ENCODE measurements at places on chromosomes 5 and 9. TPM values are rescaled to one million over a fixed set of nuclear protein-coding genes. Genes with fewer than 3 reads are reported as not detected.
A peak's percentile ranks its signal among the peaks of the same experiment; 100 is the strongest.

The BAAT gene
- not detected for total RNA-seq

The OSMR gene
- 33.5 TPM for total RNA-seq

The FAM170A gene
- not detected for total RNA-seq

The DRD1 gene
- not detected for total RNA-seq

The FBN2 gene
- total RNA-seq = 389 TPM

The HMCN2 gene
- 38.7 TPM for total RNA-seq

- no peaks in the 10 kb centered on the region for H3K27me3 ChIP-seq
- no peak overlapping the region for H3K4me3 ChIP-seq
- no peak for DNase-seq
- no peaks in the 10 kb centered on the region for H3K36me3 ChIP-seq
Observed at GRCh38 chr5:132492386-132493125, 2.0 kb upstream of the IRF1 start.

DNA sequence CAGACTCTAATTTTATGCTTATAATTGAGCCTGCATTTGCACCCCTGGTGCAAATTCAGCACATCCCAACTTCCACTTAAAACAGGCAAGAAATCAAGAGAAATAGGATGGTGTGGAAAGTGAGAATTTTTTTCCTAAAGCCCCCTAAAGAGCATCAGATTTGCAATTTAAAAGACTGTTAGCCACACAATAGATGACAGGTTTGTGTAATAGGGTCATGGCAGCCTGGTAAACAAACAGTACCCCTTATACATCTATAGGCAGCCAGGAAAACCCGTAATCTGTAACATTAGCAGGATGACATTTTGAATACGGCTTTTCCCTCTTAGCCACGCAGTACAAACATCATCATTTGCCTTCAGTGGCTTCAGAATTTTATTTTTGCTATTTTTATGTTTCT is 17.2 kb downstream of the EBF1 start:
- no peak overlapping the region for H3K27ac ChIP-seq
- H3K27me3 ChIP-seq = no peaks in the 10 kb centered on the region
- no peak for DNase-seq
- no peaks in the 10 kb centered on the region for H3K4me1 ChIP-seq

DNA sequence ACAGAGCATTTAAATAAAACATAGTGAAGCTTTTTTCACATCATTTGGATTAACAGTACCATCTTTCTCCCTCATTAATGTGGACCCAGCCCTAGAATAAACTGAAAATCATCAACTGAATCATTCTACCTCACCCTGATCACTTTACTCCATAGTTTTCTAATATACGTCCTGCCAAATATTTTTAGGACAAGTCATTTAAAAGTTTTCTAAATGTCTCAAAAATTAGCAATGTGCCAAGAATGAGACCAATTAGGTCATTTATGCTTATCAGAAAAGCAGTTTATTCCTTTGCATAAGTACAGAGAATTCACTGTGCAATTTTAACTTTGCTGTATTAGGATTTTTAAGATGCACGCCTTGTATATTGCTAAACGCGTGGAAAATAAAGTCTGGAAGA is 284.4 kb downstream of the PIK3R1 start:
- no peaks in the 10 kb centered on the region for H3K27me3 ChIP-seq
- H3K36me3 ChIP-seq = no peaks in the 10 kb centered on the region
- no peak for DNase-seq

GRCh38 chr5:151222054-151222789 is 1.7 kb downstream of the CCDC69 start:
- DNase-seq = no peak
- no peaks in the 10 kb centered on the region for H3K36me3 ChIP-seq

DNA sequence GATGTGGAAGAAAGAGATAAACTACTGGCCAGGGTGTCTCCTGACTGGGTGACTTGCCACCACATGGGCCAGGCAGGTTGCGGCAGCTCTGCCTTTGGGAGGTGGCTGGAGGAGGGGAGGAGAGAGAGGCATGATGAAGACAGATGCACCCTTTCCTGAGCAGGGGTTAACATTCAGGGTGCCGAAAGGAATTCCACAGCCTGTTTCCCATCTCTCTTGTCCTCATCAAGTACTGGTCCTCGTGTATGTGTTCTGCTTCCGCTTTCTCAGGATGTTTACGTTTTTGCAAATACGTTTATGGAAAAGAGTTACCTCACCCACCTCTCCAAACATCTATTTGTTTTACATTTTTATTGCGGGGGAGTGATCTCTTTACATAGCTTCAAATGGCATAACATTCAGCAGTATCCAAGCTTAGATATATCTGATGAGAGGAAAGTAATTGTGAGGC is 73.4 kb downstream of the C9orf85 start:
- DNase-seq = no peak
- no peak overlapping the region for H3K4me3 ChIP-seq
- no peaks in the 10 kb centered on the region for H3K27me3 ChIP-seq

DNA sequence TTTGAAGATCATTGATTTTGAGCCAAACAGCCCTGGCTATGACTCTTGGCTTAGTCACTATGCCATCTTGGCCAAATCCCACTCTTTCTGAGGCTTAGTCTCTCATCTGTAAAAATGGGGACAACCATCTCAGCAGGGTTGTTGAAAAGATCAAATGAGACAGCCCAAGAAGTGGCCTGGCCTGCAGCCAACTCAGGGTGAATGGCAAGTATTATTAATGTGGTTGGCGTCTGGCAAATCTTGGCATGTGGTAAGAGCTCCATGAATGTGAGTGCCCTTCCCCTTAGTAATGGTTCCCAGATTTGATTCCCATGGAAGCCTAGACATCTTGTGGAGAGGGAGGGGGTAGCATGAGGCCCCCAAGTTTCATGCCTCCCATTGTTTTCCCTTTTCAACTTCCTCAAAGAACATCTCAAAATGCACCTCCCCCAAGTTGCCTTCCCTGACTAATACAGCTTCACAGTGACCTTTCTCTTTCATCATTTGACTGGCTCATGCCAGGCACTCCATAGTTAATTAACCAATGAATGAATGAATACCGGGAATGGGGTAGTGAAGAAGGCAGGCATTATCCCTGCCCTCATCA is 11.8 kb upstream of the TGFBI start:
- no peak overlapping the region for H3K27ac ChIP-seq
- H3K36me3 ChIP-seq = no peaks in the 10 kb centered on the region
- no peak overlapping the region for H3K4me3 ChIP-seq
- no peak for DNase-seq
- H3K27me3 ChIP-seq = no peaks in the 10 kb centered on the region

GRCh38 chr9:16712787-16713186 is 157.7 kb downstream of the BNC2 start:
- H3K27ac ChIP-seq = peak overlapping the region; percentile 3
- DNase-seq = no peak
- H3K36me3 ChIP-seq = no peaks in the 10 kb centered on the region
- no peak overlapping the region for H3K4me3 ChIP-seq

DNA sequence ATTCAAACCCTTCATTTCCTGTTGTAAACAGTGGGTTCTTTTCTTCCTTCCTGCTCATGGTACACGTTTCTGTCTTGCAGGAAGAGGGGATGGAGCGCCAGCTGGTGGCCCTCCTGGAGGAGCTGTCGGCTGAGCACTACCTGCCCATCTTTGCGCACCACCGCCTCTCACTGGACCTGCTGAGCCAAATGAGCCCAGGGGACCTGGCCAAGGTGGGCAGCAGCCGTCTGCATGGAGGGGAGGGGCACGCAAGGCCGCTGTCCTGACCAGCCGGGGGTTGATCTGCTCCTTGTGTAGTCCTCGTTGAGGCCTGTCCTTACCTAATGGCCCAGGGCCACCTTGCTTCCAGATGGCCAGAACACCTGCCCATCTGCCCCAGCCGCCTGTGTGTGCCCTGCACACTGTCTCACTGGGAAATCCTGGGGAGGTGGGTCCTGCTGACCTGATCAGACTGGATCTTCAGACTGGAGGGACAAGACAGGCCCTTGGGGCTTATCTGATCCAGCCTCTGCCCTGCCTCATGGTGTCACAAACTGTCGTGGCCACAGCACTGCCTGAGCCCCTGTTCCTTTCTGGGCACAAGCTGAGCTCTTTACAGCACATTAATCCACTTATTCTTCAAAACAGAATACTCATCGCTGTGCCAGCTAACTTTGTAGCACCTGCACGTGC is 44.7 kb downstream of the LRSAM1 start:
- no peaks in the 10 kb centered on the region for H3K36me3 ChIP-seq
- no peak overlapping the region for H3K4me3 ChIP-seq
- H3K27ac ChIP-seq = peak overlapping the region; percentile 79
- peaks cover 4% of the 10 kb centered on the region for H3K4me1 ChIP-seq

DNA sequence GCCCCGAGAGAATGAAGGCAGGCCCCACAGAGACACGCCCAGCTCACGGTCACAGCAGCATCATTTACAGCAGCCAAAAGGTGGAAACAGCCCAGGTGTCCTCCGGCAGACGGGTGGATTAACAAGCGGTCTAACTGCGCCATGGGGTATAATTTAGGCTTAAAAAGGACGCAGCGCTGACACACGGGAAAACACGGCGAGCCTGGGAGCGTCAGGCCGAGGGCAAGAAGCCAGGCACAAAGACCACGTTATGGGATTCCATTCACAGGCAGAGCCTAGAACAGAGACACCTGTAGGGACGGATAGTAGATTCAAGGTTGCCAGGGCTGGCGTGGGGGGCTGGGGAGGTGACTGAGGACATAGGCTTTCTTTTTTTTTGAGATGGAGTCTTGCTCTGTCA is 36.9 kb upstream of the TMEM250 start:
- H3K36me3 ChIP-seq = no peaks in the 10 kb centered on the region
- H3K4me3 ChIP-seq = no peak overlapping the region
- no peaks in the 10 kb centered on the region for H3K4me1 ChIP-seq
- no peak for DNase-seq
- H3K27me3 ChIP-seq = peaks cover 4% of the 10 kb centered on the region

DNA sequence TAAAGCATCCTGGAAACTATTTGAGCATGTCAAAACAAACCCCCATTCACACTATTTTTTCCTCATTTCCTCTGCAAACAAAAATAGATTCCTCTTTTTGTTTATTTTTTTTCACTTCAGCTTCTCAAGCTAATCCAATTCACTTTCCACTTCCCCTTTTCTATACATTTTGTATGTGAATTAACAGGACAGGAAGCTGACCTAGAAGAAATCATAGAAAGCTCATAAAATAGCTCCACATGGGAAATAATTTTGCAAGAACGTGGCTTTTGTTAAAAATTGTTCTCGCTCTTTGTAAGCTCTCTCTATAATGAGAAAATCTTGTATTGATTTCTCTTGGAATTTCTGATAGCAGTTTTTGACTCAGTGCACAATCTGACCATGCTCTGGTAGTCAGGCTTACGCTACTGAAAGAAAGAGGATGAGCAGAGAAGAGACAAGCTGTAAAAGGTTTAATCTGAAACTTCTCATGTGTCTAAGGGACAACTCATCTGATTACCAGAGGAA is 215.8 kb downstream of the ADAMTS12 start:
- H3K36me3 ChIP-seq = no peaks in the 10 kb centered on the region
- no peaks in the 10 kb centered on the region for H3K4me1 ChIP-seq
- no peak overlapping the region for H3K4me3 ChIP-seq
- no peak for DNase-seq
- H3K27me3 ChIP-seq = no peaks in the 10 kb centered on the region

GRCh38 chr9:34715639-34716215 is 5.8 kb upstream of the CCL21 start:
- H3K36me3 ChIP-seq = no peaks in the 10 kb centered on the region
- H3K4me1 ChIP-seq = no peaks in the 10 kb centered on the region
- H3K27ac ChIP-seq = no peak overlapping the region
- no peak overlapping the region for H3K4me3 ChIP-seq
- H3K27me3 ChIP-seq = no peaks in the 10 kb centered on the region

DNA sequence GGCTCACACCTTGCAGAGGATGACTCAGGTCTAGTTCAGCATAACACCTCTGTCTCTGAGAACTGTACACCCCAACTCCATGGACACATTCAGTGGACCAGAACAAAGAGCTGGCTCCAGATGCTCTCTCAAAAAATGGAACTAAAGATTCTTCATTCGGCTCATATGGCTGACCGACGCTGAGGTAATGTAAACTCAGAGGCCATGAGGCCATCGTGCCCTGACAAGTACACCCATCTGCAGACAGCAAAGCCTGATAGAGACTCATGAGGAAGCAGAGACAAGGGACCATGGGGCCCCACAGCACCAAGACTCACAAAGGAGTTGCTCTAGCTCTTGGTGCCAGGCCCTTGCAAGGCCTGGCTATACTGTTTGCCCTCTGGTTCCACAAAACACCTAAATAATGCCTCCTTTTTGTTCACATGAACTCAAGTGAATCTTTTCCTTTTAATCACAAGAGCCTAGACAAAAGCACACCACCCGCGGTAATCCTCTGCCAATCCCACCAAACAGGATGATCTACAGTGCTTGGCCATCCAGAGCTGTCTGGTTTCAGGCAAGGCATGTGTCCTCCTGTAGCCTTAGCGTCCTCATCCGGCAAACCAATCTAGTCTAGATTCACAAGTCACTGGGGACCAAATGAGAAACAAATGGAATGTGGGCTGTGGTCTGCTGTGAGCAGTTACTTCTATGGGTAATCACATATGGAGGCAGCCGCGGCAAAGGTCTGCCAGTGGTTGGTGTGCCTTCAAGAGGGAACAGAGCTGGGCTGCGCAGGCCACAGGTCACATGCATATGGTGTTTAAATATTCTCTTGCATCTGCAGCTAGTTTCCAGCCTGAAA is 22.7 kb downstream of the MED27 start:
- H3K4me3 ChIP-seq = no peak overlapping the region
- no peak for DNase-seq
- no peak overlapping the region for H3K27ac ChIP-seq
- no peaks in the 10 kb centered on the region for H3K4me1 ChIP-seq

GRCh38 chr5:173191561-173191960 is 43.4 kb downstream of the NKX2-5 start:
- H3K36me3 ChIP-seq = no peaks in the 10 kb centered on the region
- no peaks in the 10 kb centered on the region for H3K4me1 ChIP-seq
- H3K27ac ChIP-seq = no peak overlapping the region
- no peak for DNase-seq

- H3K4me3 ChIP-seq = no peak overlapping the region
- no peaks in the 10 kb centered on the region for H3K36me3 ChIP-seq
- no peak for DNase-seq
- no peaks in the 10 kb centered on the region for H3K4me1 ChIP-seq
Observed at GRCh38 chr5:58322453-58322852, 137.4 kb downstream of the PLK2 start.

DNA sequence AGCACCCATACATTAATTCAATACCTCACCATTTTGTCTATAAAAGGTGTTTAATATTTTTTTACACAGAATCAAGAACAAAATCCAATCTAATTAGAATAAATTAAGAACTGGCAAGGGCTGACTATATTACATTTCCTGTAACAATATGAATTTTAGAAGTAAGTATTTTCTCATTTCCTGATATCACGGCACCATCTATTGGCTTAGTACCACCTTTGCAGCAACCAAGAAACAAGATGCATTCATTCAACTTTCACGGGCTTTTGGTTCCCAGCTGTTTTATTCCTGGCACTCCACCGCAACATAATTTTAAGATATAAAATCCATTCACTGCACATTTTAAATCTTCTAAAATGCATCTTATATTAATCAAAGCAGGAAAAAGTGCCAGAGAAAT is 20.6 kb downstream of the PSMB7 start:
- no peaks in the 10 kb centered on the region for H3K27me3 ChIP-seq
- no peaks in the 10 kb centered on the region for H3K4me1 ChIP-seq
- no peak overlapping the region for H3K27ac ChIP-seq
- H3K4me3 ChIP-seq = no peak overlapping the region
- H3K36me3 ChIP-seq = no peaks in the 10 kb centered on the region
- DNase-seq = no peak

GRCh38 chr9:132293145-132293721 is 61.6 kb downstream of the SETX start:
- DNase-seq = no peak
- H3K4me1 ChIP-seq = no peaks in the 10 kb centered on the region
- no peak overlapping the region for H3K27ac ChIP-seq
- H3K27me3 ChIP-seq = no peaks in the 10 kb centered on the region
- H3K36me3 ChIP-seq = no peaks in the 10 kb centered on the region

GRCh38 chr9:37339923-37340322 is 82.6 kb upstream of the GRHPR start:
- no peak for DNase-seq
- H3K36me3 ChIP-seq = no peaks in the 10 kb centered on the region
- H3K4me1 ChIP-seq = no peaks in the 10 kb centered on the region
- H3K4me3 ChIP-seq = no peak overlapping the region
- H3K27ac ChIP-seq = no peak overlapping the region

All from uterus (tissue), 4 donors.